ENCODE measurements at places on chromosomes 12 and 14. TPM values are rescaled to one million over a fixed set of nuclear protein-coding genes. Genes with fewer than 3 reads are reported as not detected.

- DNase-seq: no peak
- peaks cover 7% of the 10 kb centered on the region for H3K4me1 ChIP-seq
- H3K36me3 ChIP-seq: no peaks in the 10 kb centered on the region
- H3K27me3 ChIP-seq: peaks cover 2% of the 10 kb centered on the region
These were observed 1.8 kb downstream of the PTPN6 start for GRCh38 chr12:6952863-6953441.

GRCh38 chr14:30180219-30180618, 252.6 kb upstream of the PRKD1 start:
- H3K4me3 ChIP-seq: no peak overlapping the region
- H3K36me3 ChIP-seq: no peaks in the 10 kb centered on the region
- DNase-seq: no peak
- H3K27me3 ChIP-seq: no peaks in the 10 kb centered on the region

Gene MIP
- not detected for total RNA-seq

Gene EFS
- 9.6 TPM for total RNA-seq

DNA sequence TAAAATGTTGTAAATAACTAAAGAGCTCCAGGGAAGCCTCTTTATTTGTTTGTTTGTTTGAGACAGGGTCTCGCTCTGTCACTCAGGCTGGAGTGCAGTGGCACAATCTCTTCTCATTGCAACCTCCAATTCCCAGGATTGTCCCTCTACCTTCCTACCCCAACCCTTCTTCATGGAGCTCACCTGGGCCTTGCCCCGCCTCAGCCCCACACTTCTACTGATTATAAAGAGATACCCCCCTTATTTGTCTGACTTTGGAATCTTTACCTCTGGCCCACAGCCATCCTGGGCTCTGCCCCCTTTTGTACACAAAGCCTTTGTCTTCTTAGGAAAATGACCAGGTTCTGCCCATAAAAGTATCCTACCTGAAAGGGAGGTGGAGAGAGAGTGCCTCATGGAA, 9.1 kb upstream of the BLTP3B start:
- no peaks in the 10 kb centered on the region for H3K4me1 ChIP-seq
- no peak overlapping the region for H3K4me3 ChIP-seq
- H3K27me3 ChIP-seq: no peaks in the 10 kb centered on the region
- H3K36me3 ChIP-seq: no peaks in the 10 kb centered on the region
- no peak overlapping the region for H3K27ac ChIP-seq

Gene TAS2R43
- total RNA-seq: not detected
